Spinal cord (tissue), 10 donors: ENCODE measurements at places on chromosomes 2 and 18.

GRCh38 chr18:52288403-52289004, 51.5 kb upstream of the DCC start:
- DNase-seq: no peak

- no peak for DNase-seq
Measured at GRCh38 chr2:217954971-217955740, 47.6 kb downstream of the TNS1 start.

DNA sequence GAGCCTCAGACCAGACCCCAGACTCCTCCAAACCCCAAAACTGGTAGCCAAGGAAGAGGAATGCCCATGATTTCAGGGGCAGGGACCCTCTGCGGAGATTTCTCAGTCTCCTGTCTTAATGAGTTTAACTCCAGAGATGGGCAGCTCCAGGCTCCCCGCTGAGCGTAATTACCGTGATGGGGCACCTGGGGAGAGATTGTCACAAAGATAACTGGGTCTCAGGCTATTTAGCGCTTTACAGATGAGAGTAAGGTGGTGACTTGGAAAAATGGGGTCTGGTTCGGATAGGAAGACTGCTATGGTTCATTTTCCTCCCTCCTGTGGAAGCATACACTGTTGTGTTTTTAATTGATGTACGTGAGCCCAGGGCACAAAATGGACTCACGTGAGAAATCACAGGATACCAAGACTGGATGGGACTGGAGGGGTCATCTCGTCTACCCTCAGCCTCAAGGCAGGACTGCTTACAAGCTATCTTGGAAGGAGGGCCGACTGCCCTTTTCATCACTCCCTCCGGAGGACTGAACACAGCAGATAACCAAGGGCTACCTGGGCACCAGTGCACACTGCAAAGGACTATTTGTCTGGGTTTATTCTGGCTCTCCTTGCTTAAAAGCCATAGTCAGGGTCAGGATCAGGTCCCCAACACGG, 427.8 kb downstream of the ZNF521 start:
- no peak for DNase-seq

DNA sequence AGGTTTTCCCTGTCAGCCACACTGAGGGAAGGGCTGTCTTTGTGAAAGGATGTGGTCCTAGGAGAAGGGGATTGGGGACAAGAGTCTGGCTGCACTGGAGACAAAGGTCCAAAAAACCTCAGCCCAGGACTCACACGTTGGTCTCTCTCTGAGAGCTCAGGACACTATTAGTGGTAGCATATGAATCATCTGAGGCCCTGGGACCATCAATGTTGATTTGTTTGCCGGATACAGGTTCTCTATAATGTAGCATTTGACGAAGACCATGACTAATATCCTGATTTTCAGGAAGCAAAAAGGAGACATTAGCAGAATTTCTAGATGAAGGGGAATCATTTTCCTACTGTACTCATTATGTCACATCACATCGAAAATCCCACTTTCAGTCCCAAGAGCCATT, 22.2 kb upstream of the DNAH6 start:
- no peak for DNase-seq

DNA sequence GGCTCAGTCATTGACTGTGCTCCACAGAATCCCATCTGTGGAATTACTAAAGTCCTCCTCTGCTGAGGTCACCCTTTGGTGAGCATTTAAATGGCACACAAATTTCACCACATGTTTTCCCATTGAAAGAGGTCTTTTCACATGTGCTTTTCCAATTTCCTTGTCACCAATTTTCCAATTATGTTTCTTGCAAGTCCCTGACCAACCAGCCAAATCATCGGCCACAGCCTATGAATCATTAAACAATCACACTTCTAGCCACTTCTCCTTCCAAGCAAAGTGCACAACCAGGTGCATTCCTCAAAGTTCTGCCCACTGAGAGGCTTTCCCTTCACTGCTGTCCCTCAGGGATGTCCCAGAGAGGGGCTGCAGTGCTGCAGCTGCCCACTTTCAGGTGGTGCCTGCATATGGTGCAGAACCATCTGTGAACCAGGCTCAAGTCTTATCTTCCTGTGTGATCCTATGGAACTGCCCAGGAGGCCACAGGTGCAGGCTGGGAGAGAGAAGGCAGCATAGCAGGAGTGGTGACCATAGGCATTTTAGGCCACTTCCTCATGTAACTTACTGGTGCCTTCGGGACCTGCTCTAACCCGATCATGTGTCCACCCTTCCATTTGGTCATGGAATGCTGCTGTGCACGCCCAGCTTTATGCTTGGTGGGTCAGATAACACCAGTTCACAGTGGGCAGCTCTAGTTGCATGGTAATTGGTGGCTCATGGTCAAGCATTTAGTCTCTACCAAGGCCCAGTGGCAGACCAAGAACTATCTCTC, 153.0 kb downstream of the SEPTIN10 start:
- no peak for DNase-seq

GRCh38 chr18:54875063-54875462, 46.8 kb downstream of the RAB27B start:
- DNase-seq: no peak

- DNase-seq: no peak
Measured at GRCh38 chr18:21904856-21905255, 164.3 kb downstream of the MIB1 start.

GRCh38 chr2:216659276-216659675, 26.1 kb downstream of the IGFBP2 start:
- DNase-seq: no peak

DNA sequence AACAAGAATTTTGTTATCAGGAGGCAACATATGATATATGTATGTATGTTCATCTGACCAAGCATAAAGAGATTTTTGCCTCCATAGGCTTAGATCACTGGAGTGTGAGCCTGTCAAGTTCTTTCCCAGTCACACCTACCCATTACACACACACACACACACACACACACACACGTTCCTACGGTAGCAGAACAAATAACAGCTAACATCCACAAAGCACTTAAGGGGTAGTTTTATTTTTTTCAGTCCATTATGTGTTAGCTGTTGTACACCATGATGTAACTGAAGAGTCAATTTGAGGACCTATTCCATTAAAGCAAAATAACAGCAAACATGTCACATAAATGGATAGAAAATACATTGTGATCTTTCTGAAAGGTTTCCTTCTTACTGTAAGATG, 39.5 kb downstream of the UGP2 start:
- DNase-seq: no peak

GRCh38 chr2:2851806-2852777, 521.0 kb upstream of the MYT1L start:
- no peak for DNase-seq

DNA sequence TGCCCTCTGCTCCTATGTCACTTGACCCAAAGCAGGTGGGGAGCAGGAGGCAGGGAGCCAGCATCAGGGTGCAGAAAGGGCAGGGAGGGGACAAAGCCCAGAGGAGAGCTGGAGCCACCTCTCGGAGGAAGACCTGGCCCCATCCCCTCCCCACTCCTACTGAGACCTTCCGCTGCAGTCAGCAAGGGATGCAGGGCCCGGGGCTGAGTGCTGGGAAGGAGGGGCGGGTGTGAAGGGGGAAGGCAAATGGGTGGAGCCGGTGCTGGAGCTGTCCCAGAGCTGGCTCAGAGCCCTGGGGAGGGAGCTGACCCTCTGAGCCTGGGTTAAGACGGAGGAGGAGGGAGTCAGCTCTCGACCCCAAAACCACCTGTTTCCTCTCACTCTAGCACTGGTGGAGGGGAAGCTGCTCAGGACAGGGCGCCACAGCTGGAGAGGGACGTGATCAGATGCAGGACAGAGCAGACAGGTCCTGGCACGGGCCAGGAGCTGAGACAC, 33.8 kb downstream of the HS1BP3 start:
- DNase-seq: peak; percentile 69

DNA sequence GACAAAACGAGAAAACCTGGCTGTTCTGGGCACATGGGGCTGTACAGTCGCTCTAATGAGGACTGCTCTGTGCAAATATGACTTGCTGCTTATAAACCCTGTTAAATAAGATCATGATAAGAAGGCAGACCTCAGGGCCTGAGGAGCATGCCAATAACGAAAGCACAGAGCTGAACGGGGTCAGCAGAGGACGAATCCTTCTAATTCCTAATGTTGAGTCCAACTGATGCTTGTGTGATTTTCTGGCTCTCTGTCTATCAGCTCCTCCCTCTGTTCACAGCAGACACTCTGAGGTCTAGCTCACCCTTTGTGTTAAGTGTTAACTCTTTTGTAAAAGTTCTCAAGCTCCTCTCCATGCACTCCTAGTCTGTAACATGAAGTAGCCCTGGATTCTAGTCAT, 167.2 kb upstream of the REV1 start:
- no peak for DNase-seq

- DNase-seq: no peak
Measured at GRCh38 chr18:58697146-58697545, 25.9 kb downstream of the MALT1 start.

- DNase-seq: no peak
Measured at GRCh38 chr2:234373060-234373459, 123.8 kb downstream of the ARL4C start.

GRCh38 chr2:210158236-210158635, 13.0 kb downstream of the KANSL1L start:
- no peak for DNase-seq

- DNase-seq: no peak
Measured at GRCh38 chr2:26223018-26223417, 21.4 kb downstream of the HADHA start.

DNA sequence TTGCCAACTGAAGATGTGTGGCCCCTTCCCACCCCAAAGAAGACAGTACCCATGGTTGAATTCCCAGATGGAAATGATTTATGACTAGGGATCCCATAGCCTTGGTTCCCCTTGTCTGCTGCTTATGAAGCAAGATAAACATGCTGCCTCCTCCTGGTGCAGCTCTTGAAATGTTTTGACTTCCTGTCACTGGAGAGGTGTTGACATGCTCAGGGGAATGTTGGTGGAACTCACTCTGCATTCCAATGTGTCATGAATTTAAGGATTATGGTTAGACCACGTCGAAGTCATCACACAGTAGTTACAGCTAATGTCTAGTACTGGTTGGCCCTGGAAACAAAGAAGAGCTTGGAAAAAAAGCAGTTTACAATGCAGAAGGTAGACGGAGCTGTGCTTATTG, 69.0 kb upstream of the FAM110C start:
- DNase-seq: no peak

- no peak for DNase-seq
Measured at GRCh38 chr2:233844064-233844807, 10.1 kb downstream of the HJURP start.

DNA sequence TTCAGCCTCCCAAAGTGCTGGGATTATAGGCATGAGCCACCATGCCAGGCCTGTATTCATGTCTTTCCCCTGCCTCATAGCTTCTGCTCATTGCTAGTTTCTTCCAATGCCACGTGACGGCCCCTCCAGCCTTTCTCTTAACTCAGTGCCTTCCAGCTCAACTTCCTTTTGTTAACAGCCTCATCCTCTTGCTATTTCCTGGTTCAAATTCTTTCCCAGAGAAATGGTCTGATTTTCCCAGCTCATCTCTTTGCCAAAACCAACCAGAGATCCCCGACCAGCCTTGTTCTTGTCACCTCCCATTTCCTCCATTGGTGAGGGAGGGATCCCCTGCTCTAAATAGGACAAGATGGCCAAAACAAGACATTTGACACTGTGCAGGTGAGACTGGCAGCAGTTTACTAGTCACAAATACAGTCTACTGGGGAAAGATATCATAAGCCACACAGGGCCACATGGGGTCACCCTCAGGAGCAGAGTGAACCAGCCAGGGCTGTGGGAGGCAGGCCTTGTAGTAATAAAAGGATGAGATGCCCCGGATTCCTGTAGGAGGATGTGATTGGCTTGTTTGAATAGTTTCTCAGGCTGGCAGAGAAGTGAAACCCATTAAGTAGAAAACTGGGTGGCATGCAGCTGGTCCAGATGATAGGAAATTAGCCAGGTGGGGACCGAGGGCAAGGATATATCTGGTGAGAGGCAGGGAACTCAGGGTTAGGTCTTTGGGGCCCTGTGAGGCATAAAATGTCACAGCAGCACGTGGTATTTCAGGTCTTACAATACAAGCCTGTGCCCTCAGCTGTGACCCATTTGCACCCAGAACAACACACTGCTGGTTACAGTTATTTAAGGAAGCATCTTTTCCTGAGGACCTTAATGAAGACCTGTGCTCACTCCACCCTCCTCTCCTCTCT, 6.4 kb downstream of the CD207 start:
- no peak for DNase-seq

GRCh38 chr2:190759749-190760213, 110.9 kb downstream of the NAB1 start:
- no peak for DNase-seq

DNA sequence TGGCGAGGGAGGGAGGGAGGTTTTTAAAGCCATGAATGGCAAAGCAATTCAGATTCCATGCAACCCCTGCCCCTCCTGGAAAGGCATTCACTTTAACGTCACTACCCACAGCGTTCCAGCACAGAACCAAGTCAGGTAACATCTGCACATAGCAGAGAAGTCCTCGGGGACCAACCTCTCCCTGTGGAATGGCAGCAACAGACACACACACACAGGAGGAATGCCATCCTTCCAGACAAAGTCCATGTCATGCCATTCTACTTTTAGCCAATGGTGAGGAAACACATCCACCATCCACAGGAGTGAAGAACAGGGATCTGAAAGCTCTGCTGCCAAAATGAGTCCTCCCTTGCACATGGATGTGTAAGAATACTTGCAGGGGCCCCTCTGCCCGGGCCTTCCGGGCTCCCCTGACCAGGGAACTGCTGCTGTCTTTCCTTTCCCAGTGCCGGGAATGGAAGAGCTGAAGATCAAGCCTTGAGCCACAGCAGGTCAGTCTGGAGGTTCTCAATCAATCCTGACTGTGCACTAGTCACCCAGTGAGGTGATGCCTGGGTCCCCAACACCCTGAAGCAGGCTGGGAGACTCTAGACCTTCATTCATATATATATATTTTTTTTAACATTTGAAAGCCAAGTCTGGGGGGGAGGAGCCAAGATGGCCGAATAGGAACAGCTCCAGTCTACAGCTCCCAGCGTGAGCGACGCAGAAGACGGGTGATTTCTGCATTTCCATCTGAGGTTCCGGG, 63.7 kb downstream of the UXS1 start:
- DNase-seq: no peak

DNA sequence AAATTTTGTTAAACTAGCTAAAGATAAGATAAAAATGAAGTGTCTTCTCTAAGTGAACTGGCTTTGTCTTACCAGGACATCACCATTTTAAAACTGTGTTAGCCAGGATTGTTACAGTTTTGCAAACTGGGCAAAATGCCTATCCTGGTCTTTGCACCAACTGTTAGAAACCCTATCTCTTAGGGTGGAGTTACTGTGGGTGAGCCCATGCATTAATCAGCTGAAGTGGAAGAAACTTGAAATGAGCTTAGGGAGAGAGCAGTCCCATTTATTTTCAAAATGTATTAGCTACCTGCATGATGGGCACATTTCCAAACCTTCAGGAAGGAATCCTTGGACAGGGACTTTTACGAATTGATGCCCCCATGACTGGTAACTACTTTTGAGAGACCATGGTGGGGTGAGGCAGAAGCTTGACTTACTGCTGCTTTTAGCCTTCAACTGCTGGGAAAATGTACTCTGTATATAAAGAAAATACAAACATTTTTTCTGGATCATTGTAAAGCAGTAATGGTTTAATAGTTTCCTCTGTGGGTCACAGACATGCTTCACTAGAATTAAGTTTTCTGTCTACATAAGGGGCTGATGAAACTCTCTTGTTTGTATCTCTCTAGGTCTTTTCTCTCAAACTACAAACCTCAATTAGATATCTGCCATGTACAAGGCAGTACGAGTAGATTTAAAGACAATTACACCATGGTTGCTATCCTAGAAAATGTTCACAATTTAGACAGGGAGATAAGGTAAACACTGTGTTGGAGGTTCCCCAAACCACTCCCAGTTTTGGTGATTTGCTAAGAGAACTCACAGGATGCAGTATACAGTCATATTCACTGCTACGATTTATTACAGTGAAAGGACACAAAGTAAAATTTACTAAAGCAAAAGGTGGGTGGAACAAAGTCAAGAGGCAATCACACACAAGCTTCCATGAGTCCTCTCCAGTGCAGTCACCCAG, 321.4 kb upstream of the MMADHC start:
- no peak for DNase-seq
